ENCODE measurements at places on chromosomes 5 and 9. TPM values are rescaled to one million over a fixed set of nuclear protein-coding genes. Genes with fewer than 3 reads are reported as not detected.

Gene RXRA
- 22.4 TPM for total RNA-seq

Gene SCGB3A2
- not detected for total RNA-seq

Gene C9
- total RNA-seq = not detected

Gene FBXL7
- total RNA-seq = 14.7 TPM

Gene FOXD4L5
- total RNA-seq = not detected

Gene TIGD6
- 3.1 TPM for total RNA-seq

Gene ASPN
- total RNA-seq = not detected

Gene TMEM215
- total RNA-seq = not detected

Gene ANKRD33B
- total RNA-seq = 6.9 TPM

Gene PIP5KL1
- total RNA-seq = 1.3 TPM

Gene CSNK1A1
- 240 TPM for total RNA-seq

Gene DAB2IP
- total RNA-seq = 25.3 TPM

Gene CDO1
- 0.15 TPM for total RNA-seq

Gene ADAMTS6
- total RNA-seq = 20.6 TPM

Gene HAVCR1
- total RNA-seq = not detected

Gene FSTL4
- not detected for total RNA-seq

Gene NDST1
- total RNA-seq = 129 TPM

Gene SLC6A19
- total RNA-seq = not detected

Gene CAVIN4
- total RNA-seq = 0.94 TPM

Gene GPSM1
- 17.9 TPM for total RNA-seq

Gene SEMA4D
- total RNA-seq = 1.3 TPM

Gene DMRTA1
- 0.07 TPM for total RNA-seq

Gene PCSK5
- 4.9 TPM for total RNA-seq

Gene TAF1L
- total RNA-seq = not detected

Gene TAS2R1
- total RNA-seq = not detected

Gene HAND1
- not detected for total RNA-seq

Gene PTRH1
- 81.9 TPM for total RNA-seq

Gene LHX6
- 16.9 TPM for total RNA-seq

Gene C9orf153
- total RNA-seq = not detected

Gene OTP
- total RNA-seq = not detected

Gene ENC1
- total RNA-seq = 41.7 TPM

Gene PCDHGC5
- total RNA-seq = 0.20 TPM

Gene CARTPT
- total RNA-seq = not detected

Gene RNF208
- total RNA-seq = not detected

Gene TRIP13
- 61.4 TPM for total RNA-seq

Gene LCN10
- total RNA-seq = not detected

Gene STK32A
- 0.07 TPM for total RNA-seq

Gene ZBTB6
- 5.1 TPM for total RNA-seq

Gene SLC45A2
- total RNA-seq = not detected

Gene SOWAHA
- total RNA-seq = not detected

Gene GABBR2
- total RNA-seq = 2.3 TPM

Gene GARIN3
- not detected for total RNA-seq

Gene CCDC171
- total RNA-seq = 0.94 TPM

Gene MLANA
- total RNA-seq = not detected

Gene OR1N2
- total RNA-seq = not detected

Gene PCDHA1
- total RNA-seq = not detected
